Natural killer cell treated with Interleukin-12 subunit alpha and Interleukin-12 subunit beta and Interleukin-15 and Interleukin-18, amount 100 ng/mL, for 72 hours (primary cell): ENCODE measurements at places on chromosomes 11 and 22.
A peak's percentile ranks its signal among the peaks of the same experiment; 100 is the strongest.

DNA sequence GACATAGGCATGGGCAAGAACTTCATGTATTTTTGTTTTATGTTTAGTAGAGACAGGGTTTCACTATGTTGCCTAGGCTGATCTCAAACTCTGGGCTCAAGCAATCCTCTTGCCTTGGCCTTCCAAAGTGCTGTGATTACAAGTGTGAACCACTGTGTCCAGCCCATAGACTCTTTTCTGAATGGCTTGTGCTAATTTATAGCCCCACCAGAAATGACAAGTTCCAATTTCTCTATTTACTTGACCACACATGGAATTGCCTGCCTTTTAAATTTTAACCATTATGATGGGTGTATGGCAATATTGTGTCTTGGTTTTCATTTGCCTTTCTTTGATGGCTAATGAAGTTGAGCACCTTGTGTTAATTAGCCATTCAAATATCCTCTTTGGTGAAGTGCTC lies 85.8 kb upstream of the NECTIN1 start:
- peaks cover 37% of the 10 kb centered on the region for H3K27me3 ChIP-seq
- H3K4me3 ChIP-seq = no peak overlapping the region
- no peak overlapping the region for H3K27ac ChIP-seq
- DNase-seq = peak; percentile 12
- no peaks in the 10 kb centered on the region for H3K36me3 ChIP-seq

DNA sequence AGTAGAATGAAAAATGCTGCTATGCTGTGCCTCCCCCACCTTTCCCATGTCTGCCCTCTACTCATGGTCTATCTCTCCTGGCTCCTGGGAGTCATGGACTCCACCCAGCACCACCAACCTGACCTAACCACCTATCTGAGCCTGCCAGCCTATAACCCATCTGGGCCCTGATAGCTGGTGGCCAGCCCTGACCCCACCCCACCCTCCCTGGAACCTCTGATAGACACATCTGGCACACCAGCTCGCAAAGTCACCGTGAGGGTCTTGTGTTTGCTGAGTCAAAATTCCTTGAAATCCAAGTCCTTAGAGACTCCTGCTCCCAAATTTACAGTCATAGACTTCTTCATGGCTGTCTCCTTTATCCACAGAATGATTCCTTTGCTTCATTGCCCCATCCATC lies 14.9 kb upstream of the HBE1 start:
- no peaks in the 10 kb centered on the region for H3K4me1 ChIP-seq
- no peak overlapping the region for H3K27ac ChIP-seq
- H3K36me3 ChIP-seq = no peaks in the 10 kb centered on the region
- peaks cover 5% of the 10 kb centered on the region for H3K27me3 ChIP-seq
- DNase-seq = no peak

DNA sequence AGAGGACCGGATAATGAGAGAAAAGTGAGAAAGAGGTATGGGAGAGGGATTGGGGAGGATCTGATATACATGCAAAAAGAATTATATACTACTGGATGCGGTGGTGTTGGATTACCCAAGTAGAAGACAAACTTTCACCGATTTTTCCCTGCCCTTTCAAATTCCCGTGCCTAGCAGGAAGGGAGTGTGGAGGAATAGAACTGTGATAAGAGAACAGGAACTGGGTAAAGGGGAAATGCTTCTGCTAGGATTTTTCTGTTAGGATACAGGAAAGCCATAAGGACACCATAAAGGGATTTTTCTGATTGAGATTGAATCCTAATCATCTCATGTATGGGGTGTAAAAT lies 480 bp upstream of the MTMR2 start:
- H3K4me3 ChIP-seq = peak overlapping the region; percentile 98
- H3K36me3 ChIP-seq = peaks cover 11% of the 10 kb centered on the region
- H3K27ac ChIP-seq = peak overlapping the region; percentile 99
- no peak for DNase-seq

GRCh38 chr11:124638500-124638899 lies 15.8 kb downstream of the TBRG1 start:
- peaks cover 14% of the 10 kb centered on the region for H3K36me3 ChIP-seq
- no peaks in the 10 kb centered on the region for H3K4me1 ChIP-seq
- H3K27ac ChIP-seq = no peak overlapping the region
- H3K4me3 ChIP-seq = no peak overlapping the region

GRCh38 chr11:14336507-14337503 lies 22.2 kb downstream of the RRAS2 start:
- H3K4me1 ChIP-seq = peaks cover 50% of the 10 kb centered on the region
- peak; percentile 69 for DNase-seq
- H3K4me3 ChIP-seq = peak overlapping the region; percentile 56
- H3K27me3 ChIP-seq = no peaks in the 10 kb centered on the region
- peak overlapping the region; percentile 89 for H3K27ac ChIP-seq

DNA sequence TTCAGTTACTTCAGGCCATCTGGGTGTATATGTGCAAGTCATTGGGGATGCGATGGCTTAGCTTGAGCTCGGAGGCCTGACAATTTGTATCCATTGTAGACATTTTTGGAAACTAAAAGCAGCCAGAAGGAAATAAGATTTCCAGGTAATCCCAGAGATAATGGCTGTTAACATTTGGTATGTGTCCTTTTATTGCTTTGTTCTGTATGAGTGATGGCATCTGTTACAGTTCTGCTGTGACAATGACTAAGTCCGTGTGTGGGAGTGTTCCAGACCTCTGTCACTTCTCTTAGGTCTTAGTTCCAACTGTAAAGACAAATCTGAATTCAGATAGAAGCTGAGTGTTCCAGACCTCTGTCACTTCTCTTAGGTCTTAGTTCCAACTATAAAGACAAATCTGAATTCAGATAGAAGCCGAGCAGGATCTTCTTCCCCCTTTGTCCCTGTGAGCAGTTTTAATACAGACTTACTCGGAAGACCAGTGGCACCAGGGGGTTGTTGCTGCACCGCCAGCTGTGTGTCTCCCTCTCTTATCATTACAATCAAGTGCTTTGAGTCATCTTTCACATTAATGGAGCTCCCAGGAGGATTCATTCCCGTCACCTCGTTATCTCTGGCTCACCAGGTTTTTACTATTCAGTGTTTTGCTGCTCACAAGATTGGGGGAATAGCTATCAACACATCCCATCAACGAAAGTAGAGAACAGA lies 190.9 kb upstream of the SORL1-AS1 start:
- H3K27me3 ChIP-seq = no peaks in the 10 kb centered on the region
- no peaks in the 10 kb centered on the region for H3K4me1 ChIP-seq
- no peaks in the 10 kb centered on the region for H3K36me3 ChIP-seq
- H3K27ac ChIP-seq = no peak overlapping the region

DNA sequence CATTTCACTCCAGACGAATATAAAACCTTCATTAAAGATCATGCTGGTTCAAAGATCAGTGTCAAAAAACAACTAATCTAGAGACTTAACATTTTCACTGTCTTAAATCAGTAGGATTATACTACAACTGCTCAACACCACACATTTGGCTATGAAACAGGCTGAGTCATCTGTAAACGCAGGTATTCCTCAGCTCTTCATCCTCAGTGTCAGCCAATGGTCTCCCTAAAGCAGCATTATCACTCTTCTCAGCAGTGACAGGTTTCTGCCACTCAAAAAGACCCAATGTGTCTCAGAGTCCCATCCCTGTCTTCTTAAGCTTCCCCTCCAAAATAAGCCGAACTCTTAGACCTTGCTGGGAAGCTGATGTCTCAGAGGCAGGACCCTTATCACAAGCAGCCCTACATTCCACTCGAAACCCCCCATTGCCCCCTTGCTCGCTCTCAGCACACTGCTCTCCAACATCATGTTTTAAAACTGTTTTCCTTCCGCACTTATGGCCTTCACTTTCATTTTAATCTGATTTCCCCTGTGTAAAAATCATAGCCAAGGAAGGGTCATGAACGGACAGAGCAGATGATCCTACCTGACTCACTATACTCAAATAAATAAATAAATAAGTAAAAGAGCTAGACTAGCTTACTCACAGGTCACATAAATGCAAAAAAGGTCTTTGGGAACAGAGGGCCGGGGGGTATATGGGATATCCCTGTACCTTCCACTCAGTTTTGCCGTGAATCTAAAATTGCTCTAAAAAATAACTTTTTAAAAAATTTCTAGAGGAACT lies 23.0 kb downstream of the CDON start:
- H3K36me3 ChIP-seq = no peaks in the 10 kb centered on the region
- DNase-seq = no peak
- no peak overlapping the region for H3K4me3 ChIP-seq
- no peaks in the 10 kb centered on the region for H3K4me1 ChIP-seq

GRCh38 chr11:45606514-45607281 lies 58.7 kb downstream of the CHST1 start:
- H3K36me3 ChIP-seq = no peaks in the 10 kb centered on the region
- no peak for DNase-seq
- peaks cover 51% of the 10 kb centered on the region for H3K27me3 ChIP-seq
- H3K4me1 ChIP-seq = no peaks in the 10 kb centered on the region
- no peak overlapping the region for H3K4me3 ChIP-seq

GRCh38 chr11:33719587-33719986 lies 16.6 kb downstream of the CD59 start:
- no peak for DNase-seq
- no peak overlapping the region for H3K4me3 ChIP-seq
- peaks cover 35% of the 10 kb centered on the region for H3K4me1 ChIP-seq
- no peaks in the 10 kb centered on the region for H3K27me3 ChIP-seq

GRCh38 chr11:61163714-61164605 lies 2.7 kb upstream of the VPS37C start:
- DNase-seq = no peak
- peak overlapping the region; percentile 50 for H3K4me3 ChIP-seq
- H3K27ac ChIP-seq = peak overlapping the region; percentile 79

DNA sequence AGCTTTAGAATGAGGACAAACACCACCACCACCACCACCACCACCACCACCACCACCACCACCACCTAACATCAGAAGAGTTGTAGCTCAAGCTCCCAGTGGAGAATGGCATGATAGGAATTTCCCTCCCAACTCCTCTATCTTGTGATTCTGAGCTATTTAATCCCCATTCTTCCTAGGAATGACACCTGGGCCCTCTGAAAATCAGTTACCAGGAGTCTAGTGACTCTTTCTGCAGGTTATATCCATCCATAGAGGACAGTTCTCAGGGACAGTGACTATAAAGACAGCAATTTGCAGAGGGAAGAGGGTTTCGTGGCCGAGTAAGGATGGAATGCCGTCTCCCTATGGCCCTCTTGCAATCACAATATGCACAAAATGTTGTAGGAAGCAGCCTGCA lies 27.8 kb downstream of the MYH9 start:
- H3K27me3 ChIP-seq = no peaks in the 10 kb centered on the region
- H3K36me3 ChIP-seq = peaks cover 6% of the 10 kb centered on the region
- H3K27ac ChIP-seq = peak overlapping the region; percentile 90
- H3K4me1 ChIP-seq = peaks cover 87% of the 10 kb centered on the region

DNA sequence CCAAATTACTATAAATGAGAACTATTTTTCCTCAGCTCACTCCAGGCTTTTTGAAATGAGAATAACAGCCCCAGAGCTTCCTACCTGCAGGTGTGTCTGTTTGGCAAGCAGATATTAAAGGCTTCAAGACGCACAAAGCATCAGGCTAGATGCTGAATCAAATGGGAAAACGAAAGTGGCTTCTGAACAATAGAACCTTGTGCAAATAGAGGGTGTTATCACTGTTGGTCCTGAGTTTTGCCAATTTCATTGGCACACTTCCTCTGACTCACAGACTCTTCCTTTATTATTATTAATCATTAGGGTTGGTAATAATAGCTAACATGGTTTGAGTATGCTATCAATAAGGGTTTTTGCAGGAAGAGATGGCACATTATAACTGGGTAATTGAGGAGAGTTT lies 13.4 kb downstream of the SYT13 start:
- peaks cover 85% of the 10 kb centered on the region for H3K27me3 ChIP-seq
- no peaks in the 10 kb centered on the region for H3K36me3 ChIP-seq
- no peaks in the 10 kb centered on the region for H3K4me1 ChIP-seq
- H3K27ac ChIP-seq = no peak overlapping the region

DNA sequence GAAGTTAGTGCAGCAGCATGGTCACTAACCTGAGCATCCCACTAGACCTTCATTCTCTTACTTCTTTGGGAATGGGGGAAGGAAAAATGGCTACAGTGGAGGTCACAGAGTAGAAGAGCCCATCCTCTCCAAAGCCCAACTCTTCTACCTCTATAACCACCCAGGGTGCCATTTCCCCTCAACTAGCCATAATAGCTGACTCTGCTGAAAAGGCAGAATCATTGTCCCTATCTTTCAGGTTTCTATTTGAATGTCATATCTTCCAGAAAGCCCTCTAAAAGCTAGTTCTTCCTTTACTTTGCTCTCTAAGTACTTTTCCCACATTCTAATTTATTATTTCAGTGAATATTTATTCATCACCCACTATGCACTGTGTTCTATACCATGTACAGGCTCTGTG lies 421.6 kb downstream of the TENM4 start:
- no peak overlapping the region for H3K4me3 ChIP-seq
- no peak for DNase-seq
- no peaks in the 10 kb centered on the region for H3K36me3 ChIP-seq
- H3K27ac ChIP-seq = no peak overlapping the region
- H3K4me1 ChIP-seq = no peaks in the 10 kb centered on the region

GRCh38 chr11:14364322-14364721 lies 5.3 kb upstream of the RRAS2 start:
- no peaks in the 10 kb centered on the region for H3K27me3 ChIP-seq
- H3K4me3 ChIP-seq = no peak overlapping the region
- H3K36me3 ChIP-seq = no peaks in the 10 kb centered on the region
- peak overlapping the region; percentile 21 for H3K27ac ChIP-seq
- peaks cover 44% of the 10 kb centered on the region for H3K4me1 ChIP-seq
